Retina (tissue), 1 donor: ENCODE measurements at places on chromosomes 1 and 21.

DNA sequence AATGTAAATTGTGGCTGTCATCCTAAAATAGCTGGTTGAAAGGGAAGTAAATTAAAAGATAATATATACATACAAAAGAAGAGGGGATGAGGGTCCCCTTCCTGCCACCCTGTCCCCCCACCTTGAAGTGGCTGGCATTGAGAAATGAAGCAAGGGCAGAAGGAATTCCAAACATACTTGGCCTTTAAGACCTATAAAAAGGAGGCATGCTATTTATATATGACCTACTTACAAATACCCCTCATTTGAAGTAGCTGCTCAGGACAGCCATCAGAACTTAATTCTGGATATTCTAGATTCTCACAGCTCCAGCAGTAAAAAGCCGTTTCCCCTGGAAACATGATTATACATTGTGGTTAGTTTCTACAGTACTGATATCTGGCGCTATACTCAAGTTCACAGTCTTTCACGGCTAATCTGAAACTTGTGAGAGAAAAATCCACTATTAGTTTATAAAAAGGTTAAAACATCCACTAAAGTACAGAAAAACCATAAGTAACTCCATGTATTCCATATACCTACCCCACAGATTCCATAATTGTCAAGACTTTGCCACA is 9.6 kb upstream of the MAP10 start:
- DNase-seq: no peak

GRCh38 chr1:110765640-110766335 is 91.0 kb upstream of the KCNA3 start:
- DNase-seq: no peak

- peak; percentile 52 for DNase-seq
These were observed 19.3 kb downstream of the TP73 start for GRCh38 chr1:3671371-3672180.

- peak; percentile 77 for DNase-seq
These were observed 24.4 kb downstream of the RRAGC start for GRCh38 chr1:38834937-38835827.

GRCh38 chr1:76496871-76497270 is 370.4 kb upstream of the ST6GALNAC5 start:
- DNase-seq: no peak

GRCh38 chr1:217135569-217135915 is 412.3 kb upstream of the ESRRG start:
- peak; percentile 86 for DNase-seq

DNA sequence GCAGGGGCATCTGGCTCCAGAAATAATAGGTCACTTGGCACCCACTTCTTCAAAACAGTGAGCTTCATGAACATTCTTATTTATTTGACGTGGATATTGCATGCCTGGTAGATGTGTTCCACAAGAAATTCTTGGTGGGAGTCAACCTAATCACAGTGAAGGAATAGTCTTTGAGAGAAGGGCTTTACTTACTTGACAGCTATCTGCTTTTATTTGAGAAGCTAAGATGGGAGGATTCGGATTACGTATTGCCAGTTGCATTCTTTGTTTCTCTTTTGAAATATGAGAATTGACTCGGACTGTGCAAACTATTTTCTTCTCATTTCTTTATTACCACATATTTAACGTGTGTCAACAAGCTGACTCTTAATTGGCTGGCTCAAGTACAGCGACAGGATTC is 117.2 kb downstream of the FASLG start:
- DNase-seq: no peak

DNA sequence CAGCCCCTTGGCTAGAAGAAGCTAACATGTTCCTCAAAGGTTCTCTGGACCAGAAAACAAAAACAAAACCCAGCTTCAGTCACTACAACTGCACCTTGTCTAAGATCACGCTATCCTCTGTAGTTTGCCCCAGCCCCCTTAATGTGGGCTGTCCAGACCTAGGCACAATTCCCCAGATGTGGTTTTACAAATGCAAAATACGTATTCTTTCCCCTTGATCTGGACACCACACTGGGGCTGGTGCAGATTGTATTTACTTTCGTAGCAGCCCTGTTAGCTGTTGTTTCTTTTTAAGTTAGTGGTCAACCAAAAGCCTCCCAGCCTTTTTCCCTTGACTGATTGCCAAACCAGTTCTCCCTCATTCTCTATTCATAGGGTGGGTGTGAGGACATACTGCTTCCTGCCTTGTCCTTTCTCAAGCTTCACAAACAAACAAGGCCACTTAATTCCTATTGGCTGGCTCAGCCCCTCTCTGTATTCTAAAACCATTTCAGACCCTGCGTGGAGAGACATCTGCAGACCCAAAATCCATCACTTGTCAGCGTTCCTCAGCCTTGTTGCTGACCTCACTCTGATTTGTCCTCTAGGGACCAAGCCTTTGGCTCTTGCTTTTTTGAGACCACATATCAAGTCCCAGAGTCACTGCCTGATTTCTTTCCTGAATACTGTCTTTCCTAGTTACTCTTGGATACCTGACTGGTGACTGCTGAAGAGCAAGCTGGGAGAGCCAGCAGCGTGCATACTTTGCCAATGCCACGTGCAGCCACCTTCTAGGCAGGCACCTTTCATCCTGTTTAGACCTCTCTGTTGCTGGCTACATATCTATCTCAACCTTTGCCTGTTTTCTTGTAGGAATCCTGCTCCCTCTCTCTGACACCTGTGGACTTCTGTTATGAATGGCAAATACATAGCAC is 96.4 kb upstream of the RAB3GAP2 start:
- no peak for DNase-seq

DNA sequence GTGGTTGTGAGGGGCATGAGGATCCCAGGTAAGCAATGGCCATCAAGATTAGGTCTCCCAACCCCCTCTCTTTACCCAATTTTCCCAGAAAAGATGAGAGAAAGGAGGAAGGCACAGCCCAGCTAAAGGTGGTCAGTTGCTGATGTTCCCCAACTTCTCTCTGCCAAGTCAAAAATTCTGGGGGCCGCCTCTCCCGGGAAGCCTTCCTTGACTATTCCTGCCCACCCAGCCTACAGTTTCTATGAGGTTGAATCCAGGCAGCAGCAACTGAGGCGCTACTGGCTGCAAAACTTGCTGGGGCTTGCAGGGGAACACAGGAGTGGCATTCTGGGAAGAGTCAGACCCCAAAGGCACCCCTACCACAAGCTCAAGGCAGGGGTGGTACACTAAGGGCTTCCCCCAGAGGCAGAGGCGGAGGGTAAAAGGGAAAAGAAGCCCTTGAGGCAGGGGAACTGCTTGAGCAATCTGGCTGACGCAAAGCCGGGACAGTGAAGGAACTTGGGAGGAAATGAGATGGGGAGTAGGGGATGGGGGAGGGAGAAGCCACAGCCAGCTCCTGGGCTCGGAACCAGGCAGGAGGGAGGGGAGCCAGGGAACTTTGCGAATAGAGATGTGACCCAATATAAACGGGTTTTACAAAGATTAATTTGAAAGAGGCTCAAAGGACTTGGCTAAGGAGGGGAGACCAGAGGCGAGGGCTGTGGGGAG is 31.2 kb downstream of the SDC3 start:
- no peak for DNase-seq

DNA sequence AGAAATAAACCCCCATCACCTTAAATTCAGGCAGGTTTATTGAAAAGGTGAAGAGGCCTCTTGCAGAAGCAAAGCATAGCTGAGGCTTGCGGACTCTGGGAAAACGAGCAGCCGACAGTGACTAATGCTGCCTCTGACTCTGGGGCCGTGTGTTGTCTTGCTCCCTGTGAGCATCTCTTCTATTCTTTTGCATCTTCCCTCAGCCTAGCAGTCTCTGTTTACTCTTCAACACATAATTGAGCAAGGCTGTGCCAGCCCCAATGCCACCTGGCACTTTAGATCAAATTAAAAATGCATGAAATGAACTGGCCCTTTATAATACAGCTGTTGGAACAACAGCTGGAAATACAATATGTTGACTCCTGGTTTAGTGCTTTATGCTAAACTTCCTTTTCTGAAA is 18.4 kb upstream of the REG4 start:
- DNase-seq: peak; percentile 8

GRCh38 chr1:155989242-155990004 is 11.1 kb upstream of the ARHGEF2 start:
- DNase-seq: peak; percentile 86

DNA sequence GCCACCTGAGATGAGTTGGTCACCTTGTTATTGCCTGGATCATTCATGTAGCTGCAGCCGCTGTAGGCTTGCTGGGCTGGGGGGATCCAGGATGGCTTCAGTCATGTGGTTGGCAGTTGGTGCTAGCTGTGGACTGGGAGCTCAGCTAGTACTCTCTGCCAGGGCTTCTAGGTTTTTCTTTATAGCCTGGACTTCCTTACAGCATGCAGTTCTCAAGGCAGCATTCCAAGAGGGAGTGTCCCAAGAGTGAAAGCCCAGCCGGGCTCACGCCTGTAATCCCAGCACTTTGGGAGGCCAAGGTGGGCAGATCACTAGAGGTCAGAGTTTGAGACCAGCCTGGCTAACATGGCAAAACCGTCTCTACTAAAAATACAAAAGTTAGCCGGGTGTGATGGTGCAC is 23.7 kb upstream of the ACTL8 start:
- DNase-seq: no peak

- peak; percentile 22 for DNase-seq
These were observed 824 bp upstream of the IFI44L start for GRCh38 chr1:78619446-78619802.

GRCh38 chr1:229258031-229258756 is 12.7 kb upstream of the RAB4A start:
- DNase-seq: peak; percentile 80

DNA sequence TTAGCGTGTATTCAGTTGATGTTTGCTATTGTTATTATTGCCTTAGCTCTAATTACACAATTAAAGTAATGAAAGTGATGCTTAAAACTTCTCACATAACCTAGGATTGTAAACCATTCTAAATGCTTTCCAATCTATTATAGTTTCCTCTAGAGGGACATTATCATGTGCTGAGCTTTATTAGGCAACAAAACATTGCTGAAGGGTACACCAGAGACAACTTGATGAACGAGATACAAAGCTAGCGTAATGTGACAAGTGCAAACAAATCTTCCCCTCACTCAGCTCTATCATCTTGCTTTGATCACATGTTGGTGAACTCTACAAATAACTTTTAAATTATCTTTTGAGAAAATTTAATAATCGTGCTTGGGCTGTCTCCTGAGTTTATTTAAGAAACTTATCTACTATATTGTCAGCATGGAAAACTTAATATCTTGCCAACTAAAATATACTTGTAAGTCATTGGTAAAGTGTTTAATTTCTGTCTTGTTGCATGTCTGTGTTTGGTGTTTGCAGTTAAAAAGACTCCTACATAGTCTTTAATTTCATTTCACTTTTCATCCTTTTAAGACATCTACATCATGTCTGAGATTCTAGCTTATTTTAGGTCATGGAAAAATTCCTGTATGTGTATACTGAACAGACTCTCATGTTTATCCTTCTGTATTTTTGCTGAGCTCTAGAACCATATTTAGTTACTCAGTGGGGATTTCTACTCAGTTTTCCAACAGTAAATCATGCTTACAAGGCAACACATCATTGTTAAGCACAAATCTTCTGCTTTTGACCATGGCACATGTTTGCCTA is 104.2 kb upstream of the ADAMTS5 start:
- no peak for DNase-seq

DNA sequence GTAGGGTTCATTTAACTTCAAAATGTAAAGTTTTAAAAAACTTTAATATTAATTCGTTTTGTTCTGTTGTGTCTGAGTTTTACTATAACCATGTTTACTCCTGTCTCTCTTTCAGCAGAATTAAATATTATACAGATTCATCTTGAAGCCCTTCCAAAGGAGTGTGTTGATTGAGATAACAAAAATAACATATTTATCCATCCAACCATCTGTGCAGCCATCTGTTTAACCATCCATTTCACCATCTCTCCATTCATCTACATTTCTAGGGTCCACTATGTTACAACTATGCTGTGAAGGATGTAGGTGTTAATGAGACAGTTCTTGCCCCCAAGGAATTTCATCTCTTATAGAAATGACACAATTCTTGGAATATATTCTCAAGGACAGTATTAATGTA is 36.0 kb upstream of the GNG12 start:
- DNase-seq: no peak

DNA sequence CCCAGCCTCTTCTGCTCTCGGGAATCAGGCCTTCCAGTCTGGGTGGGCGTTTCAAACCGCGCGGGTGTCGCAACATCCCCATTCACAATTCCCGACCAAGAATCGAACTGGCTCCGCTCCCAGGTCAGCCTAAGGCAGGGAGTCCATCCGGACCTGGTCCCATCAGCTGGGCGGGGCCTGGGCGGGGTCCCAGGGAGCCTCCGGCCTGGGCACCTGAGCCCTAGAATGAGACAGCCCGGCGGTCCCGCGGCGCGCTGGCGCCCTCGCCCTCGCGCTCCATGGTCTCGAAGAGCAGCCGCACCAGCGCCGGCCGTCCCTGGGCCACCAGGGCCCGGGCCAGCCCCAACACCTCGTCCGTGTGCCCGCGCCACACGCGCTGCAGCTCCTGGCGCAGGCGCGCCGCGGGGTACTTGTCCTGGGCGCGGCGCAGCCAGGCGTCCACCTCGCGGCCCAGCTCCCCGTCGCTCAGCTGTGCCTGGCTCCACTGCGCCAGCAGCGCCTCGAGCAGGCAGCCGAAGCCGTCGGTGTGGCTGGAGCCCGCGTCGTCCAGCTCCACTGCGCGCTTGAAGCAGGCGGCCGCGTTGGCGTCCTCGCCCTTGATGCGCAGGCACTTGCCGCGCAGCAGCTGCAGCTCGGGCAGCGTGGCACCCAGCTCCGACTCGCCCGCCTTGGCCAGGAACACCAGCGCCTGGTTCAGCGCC is 16.9 kb upstream of the PARS2 start:
- peak; percentile 74 for DNase-seq

- no peak for DNase-seq
These were observed 79.2 kb downstream of the TYW3 start for GRCh38 chr1:74812180-74812541.

DNA sequence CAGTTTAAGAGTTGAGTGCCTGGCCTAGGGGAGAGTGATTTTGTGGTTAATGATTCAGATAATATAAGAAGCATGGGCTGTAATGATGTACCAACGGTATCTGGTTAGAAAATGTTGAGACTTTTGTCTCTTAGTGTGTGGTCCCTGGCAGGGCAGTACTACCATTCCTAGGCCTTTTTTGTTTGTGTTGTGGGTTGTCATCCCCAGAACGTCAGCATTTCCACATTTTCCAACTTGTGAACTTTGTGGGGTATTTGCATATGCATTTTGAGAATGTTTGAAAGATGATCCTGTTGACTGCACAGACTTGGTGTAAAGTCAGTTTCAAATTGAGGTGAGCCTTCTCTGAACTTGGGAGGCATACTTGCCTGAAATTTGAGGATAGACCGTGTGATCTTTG is 11.4 kb downstream of the NEK7 start:
- no peak for DNase-seq

- no peak for DNase-seq
These were observed 2.6 kb downstream of the LEFTY1 start for GRCh38 chr1:225886159-225887029.

DNA sequence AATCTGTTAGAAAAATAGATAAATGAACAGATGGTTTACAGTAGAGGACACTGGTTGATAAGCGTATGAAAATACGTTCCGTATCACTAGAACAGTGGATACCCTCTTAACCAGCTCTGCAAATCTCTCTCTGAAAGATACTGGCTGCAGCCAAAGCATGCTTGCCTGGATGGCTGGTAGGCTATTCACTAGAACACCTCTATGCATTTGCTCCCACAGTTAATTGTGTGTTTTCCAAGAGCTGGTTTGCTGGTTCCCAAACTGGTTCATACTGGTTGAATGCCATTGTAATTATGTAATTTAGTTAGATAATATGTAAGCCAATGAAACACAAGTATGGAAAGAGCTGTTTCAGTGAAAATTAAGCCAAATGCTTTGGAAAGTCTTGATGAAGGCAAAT is 126.6 kb downstream of the C1orf21 start:
- no peak for DNase-seq
